ENCODE measurements at places on chromosomes 2 and 18. TPM values are rescaled to one million over a fixed set of nuclear protein-coding genes. Genes with fewer than 3 reads are reported as not detected.

MROH2A gene
- 2.9 TPM for total RNA-seq

PLEK gene
- total RNA-seq: not detected

POTEJ gene
- not detected for total RNA-seq

FEV gene
- total RNA-seq: not detected

RAB6D gene
- total RNA-seq: not detected

MC4R gene
- not detected for total RNA-seq

GRCh38 chr18:63961435-63961980 is 8.4 kb upstream of the SERPINB8 start:
- no peaks in the 10 kb centered on the region for H3K36me3 ChIP-seq
- H3K4me1 ChIP-seq: no peaks in the 10 kb centered on the region
- H3K4me3 ChIP-seq: no peak overlapping the region
- no peak for DNase-seq
- H3K27ac ChIP-seq: no peak overlapping the region
- no peaks in the 10 kb centered on the region for H3K27me3 ChIP-seq

GRCh38 chr2:62458671-62459081 is 47.3 kb downstream of the TMEM17 start:
- H3K36me3 ChIP-seq: no peaks in the 10 kb centered on the region
- H3K27ac ChIP-seq: no peak overlapping the region
- no peak overlapping the region for H3K4me3 ChIP-seq
- no peaks in the 10 kb centered on the region for H3K27me3 ChIP-seq
- H3K4me1 ChIP-seq: peaks cover 16% of the 10 kb centered on the region

DNA sequence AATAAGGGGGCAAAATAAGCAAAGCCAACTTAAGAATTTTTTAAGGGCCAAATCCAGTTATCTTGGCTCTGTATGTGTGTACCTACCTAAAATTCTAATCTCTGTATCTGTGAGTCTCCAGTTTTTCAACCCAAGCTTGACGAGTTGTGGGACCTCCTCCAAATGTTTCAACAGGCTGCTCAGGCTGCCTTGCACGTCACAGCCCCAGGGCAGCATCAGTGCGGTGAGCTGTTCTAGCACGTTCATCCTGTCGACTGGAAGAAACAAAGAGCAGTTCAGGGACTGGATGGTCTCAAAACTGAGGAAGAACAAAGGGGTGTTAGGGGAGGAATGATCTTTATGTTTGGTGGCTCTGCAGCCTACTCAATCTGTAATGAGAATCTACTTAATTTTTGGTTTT is 29.4 kb downstream of the NLRC4 start:
- H3K36me3 ChIP-seq: no peaks in the 10 kb centered on the region
- no peaks in the 10 kb centered on the region for H3K27me3 ChIP-seq
- peaks cover 9% of the 10 kb centered on the region for H3K4me1 ChIP-seq
- H3K4me3 ChIP-seq: no peak overlapping the region
- DNase-seq: no peak

GRCh38 chr18:35770376-35771014 is 189.0 kb downstream of the GALNT1 start:
- no peak overlapping the region for H3K27ac ChIP-seq
- no peak for DNase-seq
- no peaks in the 10 kb centered on the region for H3K27me3 ChIP-seq
- H3K36me3 ChIP-seq: no peaks in the 10 kb centered on the region

DNA sequence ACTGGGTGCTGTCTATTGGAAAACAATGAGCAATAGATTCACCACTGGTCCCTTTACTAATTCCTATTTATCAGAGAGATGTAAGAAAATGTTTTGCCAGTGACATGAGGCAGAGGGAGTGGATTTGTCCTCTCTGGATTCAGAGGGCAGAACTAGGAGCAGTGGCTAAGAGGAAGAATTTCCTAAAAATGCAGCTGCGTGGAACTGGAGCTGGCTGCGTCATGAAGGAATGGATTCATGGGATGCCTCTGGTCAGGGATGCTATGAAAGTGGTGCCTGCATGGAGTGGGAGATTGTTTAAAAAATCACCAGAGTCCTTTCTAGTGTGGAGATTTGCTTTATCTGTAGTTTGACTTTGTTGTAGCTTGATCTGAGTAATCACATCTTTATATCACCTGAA is 78.3 kb downstream of the ARHGEF33 start:
- no peak for DNase-seq
- no peaks in the 10 kb centered on the region for H3K27me3 ChIP-seq
- no peak overlapping the region for H3K27ac ChIP-seq
- no peaks in the 10 kb centered on the region for H3K4me1 ChIP-seq

DNA sequence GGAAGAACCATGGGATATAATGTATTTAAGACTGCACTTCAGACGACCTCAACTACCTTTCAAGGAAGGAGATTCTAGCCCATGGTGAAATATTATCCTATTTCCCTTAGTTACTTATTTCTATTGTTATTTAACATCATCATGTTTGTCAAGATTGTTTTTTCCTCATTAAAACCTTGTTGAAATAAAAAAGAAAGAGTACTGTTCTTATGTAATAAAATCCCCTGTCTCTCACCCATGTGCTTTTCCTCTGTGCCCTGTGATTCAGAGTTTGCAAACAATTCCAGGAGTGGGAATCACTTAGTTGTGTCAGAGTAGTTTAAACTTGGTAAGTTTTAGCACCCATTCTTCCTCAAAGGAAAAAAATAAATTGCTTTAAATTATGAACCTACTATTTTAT is 43.6 kb downstream of the ERBB4 start:
- DNase-seq: no peak
- H3K4me3 ChIP-seq: no peak overlapping the region
- H3K4me1 ChIP-seq: no peaks in the 10 kb centered on the region
- H3K27ac ChIP-seq: no peak overlapping the region
- H3K27me3 ChIP-seq: no peaks in the 10 kb centered on the region
- H3K36me3 ChIP-seq: no peaks in the 10 kb centered on the region

GRCh38 chr2:53964257-53964952 is 6.4 kb downstream of the PSME4 start:
- no peaks in the 10 kb centered on the region for H3K27me3 ChIP-seq
- no peak overlapping the region for H3K4me3 ChIP-seq
- peaks cover 27% of the 10 kb centered on the region for H3K4me1 ChIP-seq
- no peaks in the 10 kb centered on the region for H3K36me3 ChIP-seq
- no peak overlapping the region for H3K27ac ChIP-seq

- no peak for DNase-seq
- H3K36me3 ChIP-seq: no peaks in the 10 kb centered on the region
- no peaks in the 10 kb centered on the region for H3K27me3 ChIP-seq
- H3K4me3 ChIP-seq: no peak overlapping the region
Measured at GRCh38 chr2:446963-447530, 159.2 kb upstream of the ALKAL2 start.

- DNase-seq: no peak
- no peak overlapping the region for H3K4me3 ChIP-seq
- no peaks in the 10 kb centered on the region for H3K36me3 ChIP-seq
- H3K27me3 ChIP-seq: peaks cover 2% of the 10 kb centered on the region
- no peaks in the 10 kb centered on the region for H3K4me1 ChIP-seq
Measured at GRCh38 chr2:177117755-177118154, 94.8 kb upstream of the HNRNPA3 start.

GRCh38 chr2:209900638-209901037 is 101.8 kb upstream of the RPE start:
- no peaks in the 10 kb centered on the region for H3K4me1 ChIP-seq
- no peak for DNase-seq
- no peaks in the 10 kb centered on the region for H3K36me3 ChIP-seq
- H3K4me3 ChIP-seq: no peak overlapping the region

GRCh38 chr2:177192788-177193187 is 19.8 kb upstream of the HNRNPA3 start:
- no peak overlapping the region for H3K27ac ChIP-seq
- no peaks in the 10 kb centered on the region for H3K36me3 ChIP-seq
- H3K4me1 ChIP-seq: peaks cover 12% of the 10 kb centered on the region

- no peak for DNase-seq
- no peak overlapping the region for H3K4me3 ChIP-seq
- H3K4me1 ChIP-seq: no peaks in the 10 kb centered on the region
- no peaks in the 10 kb centered on the region for H3K27me3 ChIP-seq
Measured at GRCh38 chr2:175383286-175383685, 201.8 kb upstream of the ATP5MC3 start.

DNA sequence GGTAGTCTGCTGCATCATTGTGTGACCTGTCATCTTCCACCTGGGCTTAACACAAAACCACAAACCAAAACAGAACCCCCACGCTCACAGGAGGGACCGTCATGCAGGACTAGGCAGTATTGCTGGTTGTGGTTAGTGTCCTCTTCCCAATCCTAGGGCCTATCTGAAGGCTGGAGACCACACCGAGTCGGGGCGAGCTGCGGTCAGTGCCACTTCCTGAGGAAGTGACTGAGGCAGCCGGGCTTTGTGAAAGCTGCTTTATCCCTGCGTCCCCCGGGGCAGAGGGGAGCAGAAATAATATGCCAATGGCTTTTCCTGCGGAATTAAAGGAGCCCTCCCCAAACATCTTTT is 22.9 kb downstream of the ZNF532 start:
- no peak for DNase-seq
- no peak overlapping the region for H3K4me3 ChIP-seq
- H3K27ac ChIP-seq: no peak overlapping the region
- H3K27me3 ChIP-seq: no peaks in the 10 kb centered on the region
- H3K4me1 ChIP-seq: no peaks in the 10 kb centered on the region

DNA sequence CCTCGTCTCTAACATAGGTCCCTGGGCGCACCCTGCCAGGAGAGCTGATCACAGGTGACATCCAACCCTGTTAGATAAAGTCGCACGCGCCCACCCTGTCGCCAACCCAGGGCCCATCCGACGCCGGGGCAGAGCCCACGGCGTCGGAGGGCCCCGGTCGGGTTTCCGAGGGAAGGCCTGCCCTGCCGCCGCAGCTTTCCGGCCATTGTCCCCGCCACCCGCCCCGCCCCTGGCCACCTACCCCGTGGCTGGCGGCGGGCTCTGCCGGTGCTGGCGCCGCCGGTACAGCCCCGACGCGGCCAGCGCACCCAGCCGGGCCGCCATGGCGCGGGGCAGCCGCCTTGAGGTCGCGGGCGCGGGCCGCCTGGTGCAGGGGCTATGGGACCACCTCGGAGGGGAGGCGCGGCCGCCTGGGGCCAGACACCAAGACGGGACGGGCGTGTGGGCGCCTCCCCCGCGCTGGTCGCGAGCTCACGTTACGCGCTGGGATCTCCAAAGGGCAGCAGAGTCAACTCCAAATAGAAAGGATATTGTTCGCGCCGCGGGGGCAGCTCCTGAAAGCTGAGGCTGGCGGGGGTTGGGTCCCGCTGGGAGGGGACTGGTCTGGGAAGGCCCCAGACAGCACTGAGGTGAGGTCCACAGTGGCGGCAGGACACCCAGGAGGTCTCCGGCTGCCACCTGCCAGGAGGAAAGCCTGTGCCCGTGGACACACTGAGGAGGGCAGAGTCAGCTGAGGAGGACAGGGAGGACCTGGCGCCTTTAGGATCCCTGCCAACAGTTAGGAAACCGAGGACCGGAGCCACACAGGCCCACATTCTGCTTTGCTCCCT is 11.1 kb downstream of the LIMS2 start:
- peaks cover 45% of the 10 kb centered on the region for H3K27me3 ChIP-seq
- H3K4me3 ChIP-seq: no peak overlapping the region
- no peak for DNase-seq
- no peaks in the 10 kb centered on the region for H3K4me1 ChIP-seq
- no peaks in the 10 kb centered on the region for H3K36me3 ChIP-seq

DNA sequence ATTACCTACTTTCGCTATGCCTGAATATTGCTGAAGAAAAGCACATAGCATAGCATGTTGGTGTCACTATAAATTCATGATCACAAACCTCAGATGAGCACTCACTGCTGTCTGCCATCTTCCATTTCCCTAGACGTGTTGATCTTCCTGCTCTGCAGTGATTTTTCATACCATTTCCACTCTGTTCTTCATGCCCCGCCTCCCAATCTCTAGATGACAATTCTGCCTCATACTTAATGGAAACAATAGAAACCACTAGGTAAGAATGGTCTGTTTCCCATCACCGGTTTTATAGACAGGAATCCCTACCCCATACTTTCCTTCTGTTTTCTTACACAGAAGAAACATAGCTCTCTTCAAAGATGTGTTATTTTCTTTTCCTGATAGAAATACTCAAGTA is 63.8 kb downstream of the PIK3C3 start:
- peaks cover 3% of the 10 kb centered on the region for H3K36me3 ChIP-seq
- H3K4me3 ChIP-seq: no peak overlapping the region
- no peaks in the 10 kb centered on the region for H3K27me3 ChIP-seq
- DNase-seq: no peak
- H3K4me1 ChIP-seq: no peaks in the 10 kb centered on the region

DNA sequence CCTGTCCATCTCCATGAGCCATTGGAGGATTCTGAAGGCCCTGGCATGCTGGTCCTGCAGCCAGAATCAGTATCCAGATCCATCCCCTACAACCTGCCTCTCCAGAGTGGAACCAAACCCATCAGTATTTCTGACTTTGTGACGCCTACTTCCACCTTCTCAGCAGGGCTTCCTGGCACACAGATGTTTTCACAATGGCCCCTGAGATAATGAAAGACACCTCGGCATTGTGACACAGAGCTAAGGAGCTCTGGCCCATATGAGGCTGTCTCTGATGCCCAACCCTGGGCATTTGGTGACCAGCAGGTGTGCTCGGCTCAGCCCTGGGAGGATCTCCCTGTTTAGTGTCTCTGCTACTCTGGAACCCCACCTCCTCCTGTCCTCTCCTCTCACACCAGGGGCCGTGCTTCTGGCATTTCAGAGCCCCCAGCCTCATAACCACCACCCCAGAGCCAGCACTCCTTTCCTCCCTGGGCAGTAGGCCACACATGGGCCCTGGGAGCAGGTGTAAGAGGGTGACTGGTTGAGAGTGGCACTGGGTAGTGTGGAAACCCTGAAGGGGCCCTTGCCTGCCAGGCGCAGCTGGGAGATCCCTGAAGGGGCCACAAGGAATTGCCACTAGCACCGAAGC is 38.2 kb downstream of the FOSL2 start:
- no peaks in the 10 kb centered on the region for H3K27me3 ChIP-seq
- peaks cover 13% of the 10 kb centered on the region for H3K4me1 ChIP-seq
- DNase-seq: no peak

GRCh38 chr18:68960355-68960754 is 162.5 kb downstream of the CCDC102B start:
- DNase-seq: no peak
- no peaks in the 10 kb centered on the region for H3K36me3 ChIP-seq
- no peaks in the 10 kb centered on the region for H3K4me1 ChIP-seq
- no peak overlapping the region for H3K27ac ChIP-seq
- H3K4me3 ChIP-seq: no peak overlapping the region
